Fibroblast of skin of abdomen (primary cell): ENCODE measurements at places on chromosomes 6 and 20.

DNA sequence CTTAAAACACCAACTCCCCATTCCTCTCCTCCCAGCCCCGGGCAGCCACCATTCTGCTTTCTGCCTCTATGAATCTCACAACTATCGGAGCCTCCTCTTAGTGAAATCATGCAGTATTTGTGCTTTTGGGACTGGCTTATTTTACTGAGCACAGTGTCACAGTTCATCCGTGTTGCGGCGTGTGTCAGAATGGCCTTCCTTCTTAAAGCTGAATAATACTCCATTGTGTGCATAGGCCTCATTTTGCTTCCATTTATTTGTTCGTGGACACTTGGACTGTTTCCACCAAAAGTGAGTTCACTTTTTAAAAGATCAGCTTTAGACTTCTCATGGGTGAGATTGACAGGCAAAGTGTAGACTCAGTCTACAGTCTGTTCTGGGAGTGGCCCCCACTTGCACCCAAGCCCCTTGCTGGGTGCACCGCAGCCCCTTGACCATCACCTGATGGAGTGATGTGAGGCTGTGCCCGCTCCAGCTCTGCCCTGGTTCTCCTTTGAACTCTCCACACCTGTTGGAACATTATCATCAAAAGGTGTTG, 12.6 kb downstream of the DUSP22 start:
- no peak for DNase-seq

- DNase-seq = peak; percentile 28
Observed at GRCh38 chr20:31833130-31833930, 12.1 kb downstream of the FOXS1 start.

- DNase-seq = no peak
Observed at GRCh38 chr6:90049295-90049694, 155.0 kb downstream of the GJA10 start.

DNA sequence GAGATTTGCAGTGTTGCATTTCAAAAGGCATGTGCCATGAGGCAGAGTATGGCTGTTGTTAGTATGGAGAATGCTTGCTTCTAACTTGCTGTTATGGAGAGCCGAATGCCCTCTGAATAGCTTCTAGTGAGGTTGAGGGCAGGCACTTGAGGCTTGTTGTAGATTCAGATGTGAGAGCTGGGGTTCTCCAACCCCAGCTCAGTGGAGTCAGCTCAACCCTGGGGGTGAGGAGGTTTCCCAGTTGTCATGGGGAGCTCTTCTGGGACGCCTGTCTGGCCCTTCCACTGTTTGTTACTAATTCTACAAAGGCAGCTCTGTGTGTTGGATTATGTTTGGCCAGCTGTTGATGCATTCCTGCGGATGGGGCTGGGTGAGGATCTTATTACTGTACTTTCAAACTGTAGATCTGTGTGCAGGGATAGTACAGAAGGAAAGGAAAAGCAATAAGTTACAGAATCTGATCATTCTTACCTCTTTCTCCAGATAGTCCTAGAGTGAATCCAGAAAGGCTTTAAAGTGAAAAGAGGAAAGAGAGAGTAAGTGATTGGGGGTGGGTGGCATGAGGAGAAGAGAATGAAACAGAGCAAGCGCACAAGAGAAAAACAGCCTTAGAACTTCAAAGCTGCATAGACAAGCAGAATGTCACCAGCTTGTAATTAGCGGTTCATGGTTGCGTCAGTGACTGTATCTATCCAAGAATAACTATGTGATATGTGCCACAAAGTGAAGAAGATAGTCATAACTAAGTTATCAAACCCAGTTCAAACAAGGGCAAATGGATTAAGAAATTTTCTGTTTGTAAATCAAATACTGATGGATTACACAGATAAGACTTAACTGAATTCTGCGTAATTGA, 148.7 kb downstream of the PRL start:
- peak; percentile 87 for DNase-seq

GRCh38 chr6:156279261-156279969, 497.8 kb upstream of the ARID1B start:
- DNase-seq = peak; percentile 36

GRCh38 chr20:46683939-46684750, 5.1 kb downstream of the TP53RK start:
- DNase-seq = peak; percentile 84

DNA sequence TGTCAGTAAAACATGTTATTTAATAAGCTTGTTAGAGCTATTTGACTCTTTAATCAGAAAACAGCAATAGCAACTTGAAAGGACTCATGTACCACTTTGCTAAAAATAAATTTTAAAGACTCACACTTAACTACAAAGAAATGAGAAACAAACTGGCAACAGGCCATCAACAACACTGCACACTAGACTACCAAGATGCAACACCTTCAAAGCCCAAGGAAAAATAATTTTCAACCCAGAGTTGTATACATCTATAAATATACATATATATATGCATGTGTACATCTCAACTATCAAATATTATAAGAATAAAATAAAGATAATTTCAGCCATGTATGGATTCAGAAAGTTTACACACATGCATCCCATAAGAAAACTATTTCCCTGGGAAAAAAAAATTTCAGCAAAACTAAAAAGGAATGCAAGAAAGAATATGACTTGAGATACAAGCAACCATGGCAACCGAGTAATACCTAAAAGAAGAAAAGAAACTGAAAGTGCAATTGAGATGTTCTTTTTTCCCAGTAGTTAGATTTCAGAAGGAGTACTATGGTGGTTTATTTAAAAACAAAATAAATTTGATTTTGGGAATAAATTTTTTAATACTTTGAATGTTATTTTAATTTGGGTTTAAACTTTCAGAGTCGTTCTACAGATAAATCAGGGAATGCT, 303.8 kb downstream of the UBE3D start:
- no peak for DNase-seq

GRCh38 chr20:37449276-37449675, 71.8 kb upstream of the NNAT start:
- no peak for DNase-seq

- DNase-seq = no peak
Observed at GRCh38 chr6:15804164-15805154, 141.6 kb upstream of the DTNBP1 start.

DNA sequence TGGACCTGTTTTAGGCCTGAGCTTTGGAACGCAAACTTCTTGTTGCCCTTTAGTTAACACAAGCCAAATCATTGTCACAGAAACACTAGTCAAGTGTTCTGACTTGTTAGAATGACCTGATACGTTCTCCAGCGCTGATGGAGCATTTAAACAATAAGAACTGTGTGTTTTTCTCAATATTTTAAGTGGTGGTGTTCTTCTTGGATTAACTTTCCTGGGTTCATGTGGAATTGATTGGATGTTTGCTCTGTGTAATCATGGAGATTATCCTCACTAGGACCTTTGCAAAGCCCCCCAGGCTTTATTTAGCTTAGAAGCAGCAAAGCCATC, 1.6 kb downstream of the LRRC1 start:
- no peak for DNase-seq

- no peak for DNase-seq
Observed at GRCh38 chr6:80640176-80640575, 533.7 kb downstream of the BCKDHB start.

DNA sequence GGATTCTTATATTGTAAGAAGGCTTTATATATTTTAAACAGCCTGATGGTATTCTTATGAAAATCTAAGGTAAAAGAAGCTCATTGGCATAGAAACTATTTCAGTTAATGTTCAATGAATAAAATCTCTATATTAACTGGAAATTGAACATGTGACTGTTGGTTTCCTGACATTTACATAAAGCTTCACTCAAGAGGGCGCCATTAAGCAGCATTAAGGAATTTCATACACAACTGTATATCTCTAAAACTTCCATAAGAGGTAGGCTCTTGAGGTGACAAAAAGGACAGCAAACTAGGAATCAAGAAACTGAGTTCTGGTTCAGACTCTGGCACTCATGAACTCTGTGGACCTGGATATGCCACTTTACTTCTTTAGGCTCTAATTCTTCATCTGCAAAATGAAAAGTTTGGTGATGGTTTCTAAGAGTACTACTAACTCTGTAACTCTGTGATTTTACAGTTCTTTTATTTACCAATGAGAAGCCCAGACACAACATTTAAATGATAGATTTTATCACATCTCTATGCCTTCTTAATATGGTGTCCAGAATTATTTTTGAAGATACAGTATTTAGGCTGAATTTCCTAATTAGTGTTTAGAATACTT, 147.5 kb downstream of the FLRT3 start:
- peak; percentile 61 for DNase-seq

GRCh38 chr6:159609652-159610178, 83.3 kb downstream of the SOD2 start:
- peak; percentile 28 for DNase-seq

DNA sequence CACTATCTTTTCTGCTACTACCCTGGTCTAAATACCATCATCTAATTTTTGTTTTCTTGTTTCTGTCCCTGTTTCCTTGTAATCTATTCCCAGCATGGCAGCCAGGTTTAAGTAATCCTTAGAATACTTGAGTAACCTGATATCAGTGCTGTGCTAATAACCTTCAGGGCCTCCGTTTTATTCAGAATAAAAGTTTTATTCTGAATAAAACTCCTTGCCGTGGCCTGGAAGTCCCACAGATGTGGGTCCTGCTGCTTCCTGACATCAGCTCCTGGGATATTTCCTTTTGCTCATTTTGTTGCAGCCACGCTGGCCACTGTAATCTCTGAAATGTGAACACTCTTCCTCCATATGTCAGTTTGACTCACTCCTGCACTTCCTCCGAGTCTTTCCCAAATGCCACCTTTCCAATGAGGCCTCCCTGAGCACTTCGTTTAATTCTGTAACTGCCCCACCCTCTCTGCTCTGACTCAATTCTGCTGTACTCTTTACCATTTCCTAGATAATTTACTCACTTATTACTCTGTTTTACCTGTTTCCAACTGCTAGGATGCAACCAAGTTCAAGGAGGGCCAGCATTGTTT, 114.0 kb upstream of the FOXA2 start:
- peak; percentile 15 for DNase-seq

GRCh38 chr6:30399390-30400058, 54.6 kb downstream of the RPP21 start:
- DNase-seq = peak; percentile 15

- DNase-seq = no peak
Observed at GRCh38 chr6:28280595-28281287, 631 bp upstream of the PGBD1 start.

- DNase-seq = peak; percentile 93
Observed at GRCh38 chr6:144264270-144265060, 20.7 kb upstream of the UTRN start.

GRCh38 chr6:996271-996852, 303.4 kb upstream of the EXOC2 start:
- DNase-seq = no peak

- DNase-seq = no peak
Observed at GRCh38 chr6:127352524-127352923, 9.1 kb upstream of the ECHDC1 start.
